Pancreas (tissue), 10 donors: ENCODE measurements at places on chromosomes 3 and 15. TPM values are rescaled to one million over a fixed set of nuclear protein-coding genes. Genes with fewer than 3 reads are reported as not detected.

MAGI1 gene
- 28.0 TPM for total RNA-seq

SYNPR gene
- not detected for total RNA-seq

PPP1R14D gene
- total RNA-seq = not detected

GOLGA6A gene
- total RNA-seq = not detected

CEMIP gene
- total RNA-seq = 0.12 TPM

GPR176 gene
- total RNA-seq = 0.16 TPM

STRIT1 gene
- total RNA-seq = not detected

SLC28A2 gene
- total RNA-seq = not detected

PRR23C gene
- total RNA-seq = not detected

CERS3 gene
- total RNA-seq = 0.19 TPM

GABRG3 gene
- total RNA-seq = not detected

- peak; percentile 65 for DNase-seq
Measured at GRCh38 chr3:27712136-27713077, 9.7 kb downstream of the EOMES start.

DNA sequence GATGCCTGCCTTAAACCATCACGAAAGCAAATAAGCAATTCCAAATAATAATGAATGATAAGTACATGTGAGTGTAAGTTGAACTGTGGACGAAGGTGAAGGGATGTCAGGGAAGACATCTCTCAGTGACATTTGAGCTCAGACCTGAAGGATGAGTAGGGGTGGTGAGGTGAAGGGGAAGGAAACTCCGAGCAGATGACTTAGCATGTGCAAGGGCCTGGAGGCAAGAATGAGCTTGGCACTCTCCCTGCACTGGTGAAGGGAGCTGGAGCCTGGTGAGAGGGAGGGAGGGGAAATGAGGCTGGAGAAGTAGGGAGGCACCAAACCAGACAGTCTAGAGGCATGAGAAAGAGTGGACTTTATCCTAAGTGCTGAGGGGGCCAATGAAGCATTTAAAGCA, 84.3 kb downstream of the MTHFS start:
- no peak for DNase-seq

- DNase-seq = no peak
Measured at GRCh38 chr3:126573492-126574117, 14.9 kb upstream of the C3orf22 start.

DNA sequence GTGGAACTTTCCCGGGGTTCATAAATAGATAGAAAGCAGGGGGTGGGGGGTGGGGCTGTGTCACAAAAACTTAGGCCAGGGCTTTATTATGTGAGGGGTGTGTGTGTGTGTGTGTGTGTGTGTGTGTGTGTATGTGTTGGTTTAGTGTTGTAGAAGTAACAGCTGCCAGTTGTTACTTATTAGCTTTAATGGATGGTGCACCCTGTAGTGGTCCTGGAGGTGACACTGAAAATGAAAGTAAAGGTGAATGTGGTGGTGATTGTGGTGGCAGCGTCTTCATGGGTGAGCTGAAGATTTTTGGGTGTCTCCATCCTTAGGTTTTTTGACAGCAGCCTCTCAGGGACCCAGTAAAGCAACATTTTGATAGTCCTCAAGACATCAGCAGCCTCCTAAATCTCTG, 449.9 kb downstream of the PDCD6IP start:
- no peak for DNase-seq

GRCh38 chr15:100393008-100393407, 51.2 kb upstream of the ADAMTS17 start:
- DNase-seq = no peak

- no peak for DNase-seq
Measured at GRCh38 chr15:61524086-61524485, 295.0 kb upstream of the RORA start.

GRCh38 chr3:70249509-70250160, 62.8 kb downstream of the MDFIC2 start:
- no peak for DNase-seq

DNA sequence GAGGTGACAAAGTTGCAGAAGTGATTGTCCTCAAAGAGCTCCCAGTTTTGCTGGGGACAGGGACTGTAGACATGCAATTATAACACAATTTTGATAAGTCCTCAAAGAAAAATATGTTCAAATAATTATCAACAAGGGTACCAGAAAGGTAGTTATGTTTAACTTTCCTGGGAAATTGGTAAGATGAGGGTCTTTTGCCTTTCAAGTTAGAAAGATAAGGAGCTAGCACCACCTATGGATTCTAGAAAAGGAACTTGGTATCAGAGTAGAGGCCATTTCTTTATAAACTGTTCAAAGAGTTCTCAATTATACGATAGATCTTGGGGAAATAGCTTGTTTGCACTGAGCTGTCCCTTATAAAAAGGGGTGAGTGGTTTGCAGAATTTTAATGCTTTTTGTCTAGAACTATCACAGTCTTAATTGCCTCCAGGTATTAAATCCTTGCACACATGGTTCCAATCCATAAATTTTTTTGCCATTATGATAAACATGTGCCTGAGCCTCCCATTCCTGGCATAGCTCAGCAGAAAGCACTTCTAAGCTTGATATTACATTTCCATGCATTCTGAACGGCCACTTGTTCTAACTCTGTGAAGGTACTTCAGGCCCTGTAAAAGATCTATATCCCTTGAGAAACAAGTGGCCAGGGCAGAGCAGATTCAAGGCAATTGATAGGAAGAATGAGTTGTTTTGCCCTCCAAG, 247.5 kb upstream of the LRIG1 start:
- no peak for DNase-seq

DNA sequence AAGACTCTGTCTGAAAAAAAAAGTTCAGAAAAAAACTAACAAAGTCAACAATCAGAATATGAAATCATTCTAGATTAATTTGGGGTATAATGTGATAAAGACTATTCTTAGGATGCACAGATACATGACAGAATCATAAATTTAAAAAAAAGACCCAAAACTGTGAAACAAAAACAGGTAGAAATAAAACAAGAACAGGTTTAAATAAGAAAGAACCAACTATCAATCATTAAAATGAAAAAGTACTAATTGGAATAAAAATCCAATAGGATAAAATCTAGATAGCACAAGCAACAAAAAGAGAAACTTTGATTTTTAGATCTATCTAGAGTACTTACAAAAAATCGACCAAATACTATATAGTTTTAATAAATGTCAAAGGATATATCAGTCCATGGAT, 13.4 kb downstream of the TMEM202 start:
- DNase-seq = no peak

DNA sequence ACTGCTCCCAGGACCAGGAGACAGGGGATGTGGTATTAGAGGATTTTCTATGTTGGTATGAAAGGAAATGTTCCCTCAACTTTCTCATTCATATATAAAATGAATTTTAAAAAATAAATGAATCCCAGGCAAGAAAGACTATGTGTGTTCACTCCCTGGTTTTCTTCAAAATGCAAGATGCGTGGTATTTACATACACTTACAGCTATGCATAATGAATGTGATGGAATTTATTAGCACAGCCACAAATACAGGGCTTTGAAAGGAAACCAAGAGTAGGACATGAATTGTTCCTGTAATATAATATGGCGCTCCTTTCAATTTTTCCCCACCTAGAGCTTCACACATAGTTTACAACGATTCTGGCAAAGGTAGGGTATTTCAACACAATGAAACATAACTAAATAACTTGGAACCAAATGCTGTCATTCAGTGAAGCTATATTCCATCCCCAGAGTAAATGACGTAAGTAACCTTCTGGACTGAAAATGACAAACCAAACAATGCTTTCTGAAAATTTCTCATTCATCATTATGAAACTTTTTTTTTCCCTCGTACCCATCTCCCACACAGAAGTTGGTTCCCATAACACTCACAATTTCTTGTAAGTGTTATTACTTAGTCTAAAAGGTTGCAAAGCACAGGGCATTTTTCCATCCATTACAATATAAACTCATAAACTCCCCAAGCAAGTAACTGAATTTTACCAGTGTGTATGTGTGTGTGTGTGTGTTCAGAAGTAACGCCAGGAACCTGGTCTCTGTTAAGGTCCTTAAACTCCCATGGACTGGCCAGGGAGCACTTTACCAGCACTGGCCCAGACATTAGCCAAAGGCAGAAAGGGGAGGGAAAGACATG, 41.8 kb downstream of the CBLB start:
- no peak for DNase-seq

- DNase-seq = no peak
Measured at GRCh38 chr3:56858331-56858730, 56.6 kb upstream of the ARHGEF3 start.

DNA sequence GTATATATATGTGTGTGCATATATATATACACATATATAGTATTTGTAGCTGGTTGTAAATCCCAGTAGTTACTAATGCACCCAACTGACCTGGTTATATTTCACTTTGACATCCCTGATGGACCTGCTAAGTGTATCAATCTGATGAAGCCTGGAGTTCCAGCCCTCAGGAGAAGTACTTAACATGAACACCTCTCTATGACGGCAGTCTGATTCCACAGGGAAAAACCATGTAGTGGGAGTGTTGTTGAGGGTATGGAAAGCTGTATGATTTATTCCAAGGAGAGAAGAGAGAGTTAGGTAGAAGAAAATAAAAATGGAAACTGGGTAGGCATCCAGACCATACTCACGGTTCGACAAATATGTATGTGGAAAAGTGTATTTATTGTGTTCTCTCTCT, 531.2 kb upstream of the SEMA6D start:
- DNase-seq = no peak

DNA sequence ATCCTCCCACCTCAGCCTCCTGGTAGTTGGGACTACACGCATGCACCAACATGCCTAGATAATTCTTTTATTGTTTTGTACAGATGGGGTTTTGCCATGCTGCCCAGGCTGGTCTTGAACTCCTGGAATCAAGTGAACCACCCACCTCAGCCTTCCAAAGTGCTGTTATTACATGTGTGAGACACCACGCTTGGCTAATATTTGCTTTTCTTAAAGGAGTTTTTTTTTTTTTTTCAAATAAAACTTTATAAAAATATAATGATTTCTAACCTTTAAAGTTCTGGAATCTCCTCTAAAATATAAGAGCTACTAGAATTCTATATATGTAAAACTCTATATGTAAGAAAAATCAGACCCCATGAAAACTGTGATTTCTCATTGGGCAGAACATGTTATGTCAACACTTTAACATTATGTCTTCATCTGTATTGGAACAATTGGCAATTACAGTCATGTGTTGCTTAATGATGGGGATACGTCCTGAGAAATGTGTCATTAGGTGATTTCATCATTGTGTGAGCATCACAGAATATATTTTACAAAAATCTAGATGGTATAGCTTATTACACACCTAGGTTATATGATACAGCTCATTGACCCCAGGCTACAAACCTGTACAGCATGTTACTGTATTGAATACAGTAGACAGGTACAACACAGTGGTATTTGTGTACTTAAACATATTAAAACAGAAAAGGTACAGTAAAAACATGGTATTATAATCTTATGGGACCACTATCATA, 377.0 kb downstream of the PLCL2 start:
- DNase-seq = no peak

DNA sequence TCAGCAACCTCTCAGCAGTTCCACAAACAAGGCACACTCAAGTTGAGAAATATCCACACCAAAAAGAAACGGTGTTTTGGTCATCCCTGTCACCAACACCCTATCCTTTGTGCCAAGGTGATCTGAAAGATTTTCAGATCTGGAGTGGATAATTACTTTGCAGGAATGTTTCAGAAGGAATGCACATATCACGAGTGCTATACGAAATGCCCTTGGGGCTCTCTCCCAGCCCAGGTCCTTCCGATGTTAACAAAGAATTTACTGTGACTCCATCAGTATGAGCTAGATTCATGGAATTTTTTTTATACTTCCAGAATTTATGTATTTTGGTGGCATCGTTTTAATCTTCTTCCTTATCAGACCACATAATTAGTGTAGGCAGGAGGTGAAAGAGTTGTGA, 105.0 kb downstream of the GRM7 start:
- no peak for DNase-seq

- DNase-seq = no peak
Measured at GRCh38 chr3:111702996-111703985, 108.1 kb upstream of the ZBED2 start.

GRCh38 chr15:41161736-41162135, 45.7 kb upstream of the INO80 start:
- no peak for DNase-seq

- DNase-seq = no peak
Measured at GRCh38 chr3:40211579-40211978, 97.9 kb upstream of the EIF1B start.

- DNase-seq = no peak
Measured at GRCh38 chr15:64023220-64023619, 23.1 kb downstream of the DAPK2 start.

DNA sequence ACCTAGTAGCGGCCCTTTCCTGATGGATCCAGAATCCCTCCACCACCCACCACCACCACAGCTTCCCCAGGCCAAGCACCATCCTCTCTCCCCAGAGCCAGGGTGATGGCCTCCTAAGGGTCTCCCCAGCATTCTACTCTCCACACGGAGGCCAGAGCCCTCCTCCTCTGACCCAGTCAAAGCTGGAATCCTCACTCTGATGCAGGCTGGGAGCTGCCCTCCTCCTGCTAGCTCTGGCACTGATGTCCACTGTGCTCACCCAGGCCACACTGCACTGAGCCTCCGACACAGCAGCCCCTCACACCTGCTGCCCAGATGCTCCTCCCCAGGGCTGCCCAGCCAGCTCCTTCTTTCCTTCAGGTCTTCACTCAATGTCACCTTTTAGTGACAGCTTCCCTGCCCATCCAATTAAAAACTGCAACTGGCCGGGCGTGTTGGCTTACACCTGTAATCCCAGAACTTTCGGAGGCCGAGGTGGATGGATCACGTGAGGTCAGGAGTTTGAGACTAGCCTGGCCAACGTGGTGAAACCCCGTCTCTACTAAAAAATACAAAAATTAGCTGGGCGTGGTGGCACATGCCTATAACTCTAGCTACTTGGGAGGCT, 21.0 kb downstream of the XXYLT1 start:
- no peak for DNase-seq

DNA sequence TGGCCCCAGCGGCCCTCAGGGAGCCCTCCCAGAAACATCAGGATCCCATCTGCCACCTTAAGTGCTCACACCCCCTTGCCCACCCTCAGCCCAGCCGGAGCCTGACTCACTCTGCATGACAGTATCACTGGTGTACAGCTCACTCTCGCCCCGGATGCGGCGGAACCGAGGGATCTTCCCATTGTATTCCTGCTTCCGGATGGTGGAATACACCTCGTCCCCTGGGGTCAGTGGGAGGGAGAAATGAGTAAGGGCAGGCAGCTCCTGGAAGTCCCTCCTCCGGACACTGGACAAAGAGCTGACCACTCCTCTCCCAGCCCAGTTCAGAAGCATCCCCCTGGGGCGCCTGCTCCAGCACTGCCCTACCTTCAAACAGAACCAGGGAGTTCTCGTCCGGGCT, 16.5 kb downstream of the SEMA7A start:
- DNase-seq = no peak

DNA sequence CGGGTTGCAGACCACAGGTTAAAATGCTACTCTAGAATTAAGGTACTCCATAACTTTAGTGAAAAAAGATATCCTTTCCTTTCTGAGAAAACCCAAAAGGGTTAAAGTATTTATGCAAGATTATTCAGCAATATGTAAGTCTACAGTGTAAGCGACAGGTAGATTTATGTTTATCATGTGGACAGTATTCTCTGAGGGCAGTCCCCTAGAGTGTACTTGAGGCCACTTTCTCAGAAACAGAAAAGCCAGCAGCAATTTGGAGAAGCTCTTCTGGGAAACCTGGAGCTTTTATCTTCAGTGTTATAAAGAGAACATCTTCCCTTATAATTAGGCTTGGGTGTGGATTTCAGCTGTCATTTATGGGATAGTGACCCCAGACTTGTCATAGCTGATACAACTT, 8.9 kb downstream of the ST3GAL6 start:
- DNase-seq = no peak
